Kasumi-1 (cell line): ENCODE measurements at places on chromosomes 2 and 18.
A peak's percentile ranks its signal among the peaks of the same experiment; 100 is the strongest.

DNA sequence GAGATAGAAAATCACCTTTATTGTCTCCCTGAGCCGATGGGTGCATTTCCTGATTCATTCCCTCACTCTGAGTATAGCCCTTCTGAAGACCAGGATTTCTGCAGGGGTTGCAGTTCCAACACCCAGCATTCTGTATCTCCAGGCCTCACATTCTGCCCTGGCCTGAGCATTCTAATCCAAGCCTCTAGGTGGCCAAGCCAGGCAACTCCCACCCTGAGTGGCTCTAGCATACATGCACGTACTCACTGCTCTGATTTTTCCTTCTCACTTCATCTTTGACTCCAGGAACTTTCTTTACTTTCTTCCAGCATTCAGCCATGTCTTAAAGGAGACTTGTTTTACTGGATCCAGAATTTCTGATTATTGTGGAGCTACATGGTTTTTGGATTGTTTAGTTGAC lies 100.7 kb upstream of the STK39 start:
- peak; percentile 91 for DNase-seq

DNA sequence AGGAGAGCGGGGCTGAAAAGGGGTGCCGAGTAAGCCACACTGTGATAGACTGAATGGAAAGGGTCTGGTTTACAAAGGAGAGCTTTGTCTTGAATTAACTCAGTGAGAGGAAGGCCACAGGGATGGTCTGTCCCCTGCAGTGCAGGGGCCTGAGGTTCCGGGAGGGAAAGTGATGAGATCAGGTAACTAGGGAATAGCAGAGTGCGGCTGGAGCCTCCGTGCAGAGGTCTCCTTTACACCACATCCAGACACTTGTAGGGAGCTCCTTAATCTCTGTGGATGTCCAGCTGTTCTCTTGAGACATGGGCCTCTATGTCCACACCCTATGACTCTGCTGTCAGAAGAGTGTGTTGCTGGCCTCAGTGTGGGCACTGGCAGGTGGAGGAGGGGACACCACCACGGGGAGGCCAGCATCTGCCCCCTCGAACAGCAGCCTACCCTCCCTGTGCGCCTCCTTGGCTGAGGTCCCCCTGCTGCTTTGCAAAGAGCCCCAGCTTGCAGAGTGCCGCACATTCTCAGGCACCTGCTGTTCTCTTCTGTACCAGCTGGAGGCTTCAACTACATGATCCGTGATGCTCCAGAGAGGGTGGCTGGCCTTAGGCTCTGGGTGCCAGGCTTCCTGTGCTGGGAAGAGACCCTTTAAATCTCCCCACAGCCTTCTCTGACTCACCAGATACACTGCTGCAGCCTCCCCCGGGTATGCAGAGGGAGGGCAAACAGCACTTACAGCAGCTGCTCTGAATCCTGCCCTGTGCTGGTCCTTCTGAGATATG lies 25.9 kb downstream of the ENOSF1 start:
- DNase-seq = no peak

DNA sequence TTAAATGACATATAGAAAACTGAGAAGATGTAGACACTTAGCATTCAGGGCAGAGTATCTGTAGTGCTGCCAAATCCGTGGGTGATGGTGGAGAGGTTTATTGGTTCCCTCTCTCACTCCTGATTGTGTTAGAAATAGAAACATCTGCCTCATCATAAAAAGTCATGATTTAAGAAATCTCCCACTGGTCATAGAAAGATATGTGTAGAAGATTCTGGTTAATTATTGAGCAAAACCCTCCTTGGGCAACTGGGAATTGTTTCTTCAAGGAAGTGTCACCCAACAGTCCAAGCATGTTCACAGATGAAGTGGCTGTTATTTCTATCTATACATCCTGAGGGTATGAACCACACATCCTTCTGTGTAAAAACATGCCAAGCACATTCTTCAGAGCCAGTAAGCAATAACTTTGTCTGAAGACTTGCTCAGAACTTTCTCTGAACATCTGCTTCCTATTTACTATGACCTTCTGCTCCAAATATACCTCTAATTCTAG lies 33.6 kb upstream of the CHRNA1 start:
- DNase-seq = no peak

- no peak for DNase-seq
These were observed at the start of gene MSTN for GRCh38 chr2:190062601-190063000. Gene MSTN (minus strand): TSS chr2:190062729. CDS start chr2:190062596, 133 bp downstream.

DNA sequence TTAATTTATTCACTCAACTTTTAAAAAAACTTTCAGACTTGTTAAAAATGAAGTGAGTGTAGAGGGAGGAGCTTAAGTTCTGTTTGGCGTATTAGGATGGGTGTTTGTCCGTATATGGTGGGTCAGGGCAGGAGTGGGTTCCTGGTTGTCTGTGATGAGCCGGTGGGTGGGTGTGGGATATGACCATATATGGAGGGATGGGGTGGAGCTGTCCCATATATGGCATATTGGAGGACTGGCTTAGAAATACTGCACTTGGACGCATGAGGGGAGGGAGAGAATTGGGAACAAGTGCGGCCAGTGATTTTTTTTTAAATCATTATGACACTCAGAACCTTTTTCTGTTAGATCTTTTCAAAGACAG lies 1.5 kb downstream of the KDM3A start:
- DNase-seq = peak; percentile 91

DNA sequence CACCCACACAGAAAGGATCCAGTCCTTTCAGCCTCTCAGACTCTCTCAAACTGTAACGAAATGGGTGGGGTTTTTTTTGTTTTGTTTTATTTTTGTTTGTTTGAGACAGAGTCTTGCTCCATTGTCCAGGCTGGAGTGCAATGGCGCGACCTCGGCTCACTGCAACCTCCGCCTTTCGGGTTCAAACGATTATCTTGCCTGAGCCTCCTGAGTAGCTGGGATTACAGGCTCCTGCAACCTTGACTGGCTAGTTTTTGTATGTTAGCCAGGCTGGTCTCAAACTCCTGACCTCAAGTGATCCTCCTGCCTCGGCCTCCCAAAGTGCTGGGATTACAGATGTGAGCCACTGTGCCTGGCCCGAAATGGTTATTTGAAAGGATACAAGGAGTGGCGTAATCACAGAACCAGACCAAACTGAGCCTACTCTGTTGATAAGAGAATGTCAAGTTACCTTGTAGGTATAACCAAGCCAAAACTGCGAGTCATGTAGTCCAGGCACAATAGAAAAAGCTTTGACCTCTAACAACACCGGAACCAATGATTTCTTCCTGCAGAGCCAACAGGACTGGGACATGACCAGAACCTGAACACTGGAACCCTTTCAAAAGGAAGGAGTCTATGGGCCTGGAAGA lies 72.5 kb downstream of the NCAPH start:
- no peak for DNase-seq

DNA sequence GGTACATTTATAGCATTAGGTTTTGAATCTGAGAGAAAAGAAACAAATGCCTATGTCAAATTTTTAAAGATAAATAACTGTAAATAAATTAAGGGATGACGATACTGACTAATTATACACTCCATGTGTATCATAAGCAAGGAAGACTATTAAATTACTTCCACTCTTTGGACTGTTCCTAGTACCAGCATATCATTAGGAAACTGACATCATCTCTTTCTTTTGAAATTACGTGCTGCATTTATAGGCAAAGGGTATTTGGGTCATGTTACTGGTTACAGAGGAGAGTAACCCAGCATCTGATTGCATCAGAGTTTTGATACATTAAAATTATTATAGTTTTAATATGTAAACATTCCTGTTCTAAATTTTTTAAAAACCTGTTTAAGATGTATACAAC lies 309.7 kb downstream of the XIRP2 start:
- no peak for DNase-seq

- DNase-seq = no peak
These were observed 33.7 kb downstream of the PDCL3 start for GRCh38 chr2:100596465-100596864.

DNA sequence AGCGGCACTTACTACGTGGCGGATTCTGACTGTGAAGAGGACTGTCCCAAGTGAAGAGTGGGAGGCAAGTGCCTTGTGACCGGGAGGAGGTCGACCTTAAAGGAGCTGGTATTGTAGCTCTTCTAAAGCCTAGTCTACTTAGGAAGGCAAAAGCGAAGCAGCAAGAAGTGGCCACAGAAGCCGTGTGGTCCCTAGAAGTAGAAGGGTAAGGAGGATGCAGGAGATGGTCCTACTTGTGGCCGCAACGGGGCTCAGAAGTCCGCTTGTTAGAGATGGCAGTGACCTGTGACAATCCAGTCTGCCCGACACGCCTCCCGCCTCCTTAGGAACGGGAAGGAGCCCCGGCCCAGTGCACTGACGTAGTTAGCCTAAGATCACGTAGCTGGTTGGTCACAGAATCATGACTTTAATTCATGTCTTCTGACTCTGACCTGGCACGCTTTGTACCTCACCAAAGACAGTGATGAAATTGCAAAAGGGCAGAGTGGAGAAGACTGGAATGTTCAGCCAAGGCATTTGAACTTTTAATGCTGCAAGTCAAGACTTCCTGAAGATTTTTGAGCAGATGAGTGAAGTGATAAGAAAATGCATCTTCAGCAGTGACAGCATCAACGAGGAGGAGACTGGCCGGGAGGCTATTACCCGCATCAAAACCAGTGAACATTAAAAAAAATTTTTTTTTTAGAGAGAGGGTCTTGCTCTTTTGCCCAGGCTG lies 749 bp upstream of the EIF2AK3 start:
- DNase-seq = peak; percentile 96

- no peak for DNase-seq
These were observed 21.5 kb upstream of the BIN1 start for GRCh38 chr2:127128445-127128904.

GRCh38 chr2:51297488-51297887 lies 265.6 kb upstream of the NRXN1 start:
- no peak for DNase-seq

DNA sequence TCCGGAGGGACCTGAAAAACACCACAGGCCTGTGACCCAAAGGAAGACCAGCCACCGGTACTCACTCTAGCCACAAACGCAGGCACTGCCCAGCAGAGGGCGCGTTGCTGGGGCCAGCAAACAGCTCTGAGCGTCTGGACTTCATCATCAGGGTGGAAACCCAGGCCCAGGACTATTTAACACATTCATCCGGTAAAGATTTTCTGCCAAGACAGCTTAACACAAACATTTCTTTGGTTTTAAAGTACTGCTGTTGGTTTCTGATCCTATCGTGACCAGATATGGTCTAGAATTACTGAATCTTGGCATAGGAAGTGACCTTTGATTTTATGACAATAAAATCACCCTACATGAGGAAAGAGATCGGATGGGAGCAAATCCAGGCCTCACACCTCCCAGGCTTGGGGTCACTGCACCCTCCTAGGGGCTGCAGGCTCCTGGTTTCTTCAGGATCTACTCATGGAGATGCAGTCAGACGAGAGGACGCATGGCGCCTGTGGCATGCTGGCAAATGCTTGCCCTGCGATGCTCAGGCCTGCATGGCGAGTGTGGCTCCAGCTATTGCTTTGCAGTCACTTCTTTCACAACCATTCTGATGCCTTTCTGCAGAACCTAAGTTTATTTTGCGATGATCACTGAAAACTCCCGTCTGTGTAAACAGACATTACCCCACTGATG lies 130.4 kb downstream of the COL4A4 start:
- DNase-seq = no peak

DNA sequence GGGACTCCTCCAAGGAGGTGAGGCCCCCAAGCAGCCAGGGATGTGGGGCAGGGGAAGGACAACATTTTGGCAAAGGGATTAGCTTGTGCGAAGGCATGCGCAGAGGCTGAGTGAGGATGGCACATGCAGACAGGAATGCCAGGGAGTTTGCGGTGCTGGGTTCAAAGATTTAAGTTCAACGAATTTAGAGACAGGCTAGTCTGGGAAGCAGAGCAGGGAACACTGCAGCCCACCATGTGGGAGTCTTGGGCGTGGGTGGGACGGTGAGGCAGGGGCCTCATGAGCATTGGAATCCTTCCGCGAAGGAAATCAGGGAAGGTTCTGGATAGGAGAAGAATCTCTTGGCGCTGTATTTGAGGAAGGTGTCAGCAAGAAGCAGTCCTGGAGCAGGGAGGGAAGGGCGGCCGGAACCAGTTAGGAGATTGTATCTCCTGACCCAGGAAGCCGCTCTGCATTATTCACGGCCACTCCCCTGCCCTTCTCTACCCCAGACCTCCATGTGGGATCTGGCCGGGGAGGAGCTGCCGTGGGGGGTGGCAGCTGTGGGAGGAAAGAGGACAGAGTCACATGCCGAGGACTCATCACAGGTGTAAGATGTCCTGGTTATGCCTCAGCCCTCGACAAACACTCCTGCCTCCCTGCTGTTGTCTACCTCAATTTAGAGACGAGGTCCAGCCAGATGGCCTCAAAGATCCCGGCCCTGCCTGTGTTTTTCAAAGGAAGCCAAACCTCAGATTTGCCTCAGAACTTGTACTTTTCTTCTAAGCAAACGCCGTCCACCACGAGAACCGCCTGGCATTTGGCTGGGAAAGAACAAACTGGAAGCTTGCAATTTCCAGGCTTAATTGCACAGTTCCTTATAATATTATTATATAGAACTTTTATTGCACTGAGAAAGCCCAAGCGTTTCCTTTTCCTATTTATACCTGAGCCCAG lies 123.7 kb upstream of the SMAD2 start:
- DNase-seq = no peak

DNA sequence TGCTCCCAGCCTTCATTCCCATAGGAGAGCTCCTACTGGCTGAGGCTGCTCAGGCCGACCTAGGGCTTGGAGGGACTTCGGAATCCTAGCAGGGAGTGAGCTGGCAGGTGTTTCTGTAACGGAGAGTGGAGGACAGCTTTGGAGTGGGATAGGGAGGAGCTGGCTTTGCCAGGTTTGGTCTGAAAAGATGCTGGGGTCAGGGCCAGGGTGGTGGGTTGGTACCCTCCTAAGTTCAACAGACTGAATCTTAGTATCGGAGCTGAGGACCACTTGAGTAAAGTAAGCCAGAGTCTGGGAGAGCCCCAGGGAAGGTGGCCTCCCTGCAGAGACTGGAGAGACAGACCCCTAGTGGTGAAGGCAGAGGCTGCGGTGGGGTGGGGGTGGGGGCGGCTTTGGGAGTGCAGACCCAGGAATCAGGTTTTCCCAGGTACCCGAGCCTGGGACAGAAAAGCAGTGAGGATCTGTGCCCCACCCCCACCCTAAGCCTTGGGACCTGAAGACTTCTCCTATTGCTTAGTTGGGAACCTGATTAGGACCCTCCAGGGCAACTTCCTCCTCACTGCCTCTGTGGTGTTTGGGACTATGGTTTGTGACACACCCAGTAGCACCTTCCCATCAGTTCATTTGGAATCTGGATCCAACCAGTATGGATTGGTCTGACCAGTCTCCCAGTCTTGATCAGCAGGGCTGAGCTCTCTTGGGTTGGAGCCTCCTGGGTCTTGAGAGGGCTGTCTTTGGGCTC lies 3.0 kb downstream of the CNNM4 start:
- DNase-seq = peak; percentile 32

DNA sequence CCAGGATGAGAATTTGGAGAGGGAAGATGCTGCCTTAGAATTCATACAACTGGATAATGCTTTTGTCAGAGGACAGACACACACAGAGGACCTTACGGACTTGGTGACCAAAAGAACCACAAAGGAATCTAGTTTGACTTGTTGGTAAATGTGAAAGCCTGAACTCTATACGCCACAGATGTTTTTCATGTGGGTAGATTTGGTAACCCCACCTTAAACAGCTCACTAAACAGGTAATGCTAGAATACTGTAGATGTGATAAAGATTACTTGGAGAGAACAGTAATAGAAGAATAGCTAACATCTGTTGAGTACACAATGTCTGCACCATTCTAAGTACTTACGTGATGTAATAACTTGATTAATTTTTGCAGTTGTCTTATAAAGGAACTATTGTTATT lies 24.1 kb downstream of the ANXA4 start:
- no peak for DNase-seq

- DNase-seq = no peak
These were observed 95.6 kb downstream of the ITGA4 start for GRCh38 chr2:181552808-181553207.

GRCh38 chr18:59196161-59196725 lies 23.7 kb upstream of the GRP start:
- no peak for DNase-seq
